ENCODE measurements at places on chromosomes 16 and 17.

- DNase-seq = no peak
Observed at GRCh38 chr16:9003322-9003721, 39.6 kb upstream of the USP7 start.

DNA sequence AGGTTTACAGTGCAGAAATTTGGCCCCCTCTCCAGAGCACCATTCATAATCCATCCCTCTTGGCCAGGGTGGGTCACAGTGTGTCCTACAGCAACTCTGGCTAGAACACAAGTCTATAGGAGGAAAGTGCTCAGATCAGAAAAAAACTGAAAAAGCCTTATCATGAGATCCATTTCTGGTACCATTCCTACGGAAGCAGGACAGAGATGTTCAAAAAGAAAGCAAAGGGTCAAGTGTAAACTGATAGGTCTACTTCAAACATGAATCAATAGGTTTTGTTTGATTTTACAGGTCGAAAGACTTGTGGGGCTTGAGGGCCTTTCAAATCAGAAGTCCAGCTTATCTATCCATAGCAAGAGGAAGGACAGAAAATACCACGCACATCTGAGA lies 326.4 kb downstream of the SOX9 start:
- no peak for DNase-seq

DNA sequence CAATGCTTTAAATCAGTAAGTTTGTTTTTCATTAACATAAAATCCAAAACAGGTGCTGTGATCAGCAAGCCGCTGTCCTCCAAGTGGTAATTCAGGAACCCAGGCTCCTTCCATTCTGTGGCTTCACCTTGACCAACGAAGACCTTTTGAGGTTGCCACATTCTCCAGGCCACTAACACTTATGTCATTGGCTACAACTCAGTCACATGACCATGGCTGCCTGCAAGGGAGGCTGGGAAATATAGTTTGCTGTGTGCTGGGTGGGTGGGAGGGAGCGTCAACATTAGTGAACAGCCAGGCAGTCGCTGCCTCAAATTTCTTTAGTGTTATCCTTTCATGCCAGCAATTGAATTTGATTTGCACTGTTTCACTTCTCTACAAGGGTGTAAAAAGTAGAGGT lies 549.2 kb downstream of the MAF start:
- DNase-seq = no peak

- DNase-seq = no peak
Observed at GRCh38 chr17:47857551-47858455, 6.8 kb upstream of the SP6 start.

- no peak for DNase-seq
Observed at GRCh38 chr16:17323171-17323570, 147.6 kb downstream of the XYLT1 start.

GRCh38 chr17:80676096-80676466 lies 131.4 kb downstream of the RPTOR start:
- DNase-seq = no peak

GRCh38 chr17:61323909-61324868 lies 75.5 kb upstream of the TBX2 start:
- no peak for DNase-seq

GRCh38 chr16:31085411-31085810 lies 3.3 kb downstream of the PRSS53 start:
- no peak for DNase-seq

DNA sequence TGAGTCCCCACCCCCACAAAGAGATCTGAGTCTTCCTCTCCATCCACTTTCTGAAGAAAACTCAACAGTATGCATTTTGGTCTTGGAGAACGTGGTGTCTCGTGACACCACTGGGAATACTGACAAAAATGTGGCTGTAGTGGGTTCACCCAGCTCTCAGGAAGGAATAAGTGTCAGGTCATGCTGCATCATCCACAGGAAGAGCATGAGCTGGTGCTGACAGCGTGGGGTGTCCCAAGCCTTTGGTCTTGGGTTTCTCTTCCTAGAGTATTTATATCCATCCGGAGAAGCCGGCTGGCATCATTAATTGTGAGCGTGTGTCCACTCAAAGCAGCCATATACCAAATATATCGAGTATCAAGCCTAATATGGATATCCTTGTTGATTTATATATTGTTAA lies 55.9 kb downstream of the C17orf67 start:
- DNase-seq = no peak

DNA sequence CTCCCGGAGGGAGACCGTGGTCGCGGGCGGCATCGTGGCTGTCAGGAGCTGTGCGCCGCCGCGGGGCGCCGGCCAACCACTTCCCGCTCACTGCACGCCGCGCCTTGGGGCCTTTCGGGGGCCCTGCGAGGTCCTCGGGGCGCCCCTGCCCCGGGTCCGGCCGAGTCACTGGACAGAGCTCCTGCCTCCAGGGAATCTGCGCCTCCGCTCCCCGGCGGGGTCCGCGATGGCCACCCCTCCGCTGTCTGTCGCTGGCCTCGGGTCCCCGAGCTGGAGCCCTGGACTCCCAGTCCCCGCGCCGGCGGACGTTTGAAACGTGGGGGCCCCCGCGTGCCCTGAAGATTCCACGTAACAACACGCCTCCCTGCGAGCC lies at the start of gene QRICH2:
QRICH2 (minus strand) TSS at position 311 of the 373 bp plus-strand sequence; CDS start at position 33, 278 bp downstream.
- DNase-seq = no peak

GRCh38 chr17:1374431-1375177 lies 25.4 kb downstream of the YWHAE start:
- no peak for DNase-seq

- no peak for DNase-seq
Observed at GRCh38 chr17:73820686-73821448, 176.6 kb upstream of the SDK2 start.

DNA sequence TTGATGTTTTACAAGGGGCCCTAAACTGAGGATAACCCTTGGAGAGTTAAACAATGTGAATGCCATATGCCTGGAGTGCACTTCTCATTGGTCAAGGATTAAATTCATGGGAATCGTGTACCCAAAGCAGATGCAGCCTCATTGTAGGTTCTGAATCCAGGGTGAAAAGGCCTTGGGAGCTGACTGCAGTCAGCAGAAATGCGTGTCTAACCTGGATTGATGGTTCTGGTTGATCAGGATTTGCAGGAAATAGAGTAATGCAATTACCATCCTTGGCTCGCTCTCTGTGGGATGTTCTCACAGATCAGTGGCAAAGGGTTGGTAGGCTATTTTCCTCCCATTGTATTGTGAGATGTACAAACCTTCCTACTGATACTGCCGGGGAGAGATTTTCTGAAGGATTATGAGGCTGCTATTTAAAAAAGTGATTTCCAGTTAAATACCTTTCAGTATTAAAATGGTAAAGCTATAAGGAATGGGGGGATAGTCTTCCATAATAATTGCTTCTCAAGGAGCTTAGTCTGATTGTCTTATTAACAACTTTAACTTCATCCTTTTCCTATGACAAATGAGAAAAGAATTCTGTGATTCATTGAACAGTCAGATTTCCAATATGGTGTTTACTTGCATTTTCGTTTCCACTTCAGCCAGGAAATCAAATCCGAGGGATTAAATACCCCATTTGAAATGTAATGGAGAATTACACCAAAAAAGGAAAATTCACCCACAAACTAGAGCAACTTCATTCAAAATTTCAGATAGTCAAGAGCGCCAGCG lies 1028.1 kb upstream of the EEF2KMT start:
- no peak for DNase-seq
